ENCODE measurements at places on chromosomes 7 and 10.

DNA sequence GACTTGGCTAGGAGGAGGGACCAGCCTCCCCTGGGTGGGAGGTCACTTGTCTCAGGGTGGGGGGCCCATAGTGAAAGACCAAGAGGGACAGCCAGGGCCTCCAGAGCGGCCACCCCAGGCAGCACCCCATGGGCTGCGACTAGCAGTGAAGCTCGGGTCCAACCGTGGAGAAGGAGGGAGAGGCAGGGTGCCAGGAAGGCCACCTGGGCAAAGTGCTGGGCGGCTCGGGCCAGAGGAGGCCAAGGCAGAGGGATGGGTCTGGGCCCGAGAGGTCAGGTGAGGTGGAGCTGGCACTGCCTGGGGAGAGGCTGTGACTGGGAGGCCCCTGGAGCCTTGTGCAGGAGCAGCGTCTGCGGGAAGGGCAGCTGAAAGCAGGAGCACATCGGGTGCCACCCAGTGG lies 41.8 kb downstream of the CLRN3 start:
- DNase-seq, result no peak

DNA sequence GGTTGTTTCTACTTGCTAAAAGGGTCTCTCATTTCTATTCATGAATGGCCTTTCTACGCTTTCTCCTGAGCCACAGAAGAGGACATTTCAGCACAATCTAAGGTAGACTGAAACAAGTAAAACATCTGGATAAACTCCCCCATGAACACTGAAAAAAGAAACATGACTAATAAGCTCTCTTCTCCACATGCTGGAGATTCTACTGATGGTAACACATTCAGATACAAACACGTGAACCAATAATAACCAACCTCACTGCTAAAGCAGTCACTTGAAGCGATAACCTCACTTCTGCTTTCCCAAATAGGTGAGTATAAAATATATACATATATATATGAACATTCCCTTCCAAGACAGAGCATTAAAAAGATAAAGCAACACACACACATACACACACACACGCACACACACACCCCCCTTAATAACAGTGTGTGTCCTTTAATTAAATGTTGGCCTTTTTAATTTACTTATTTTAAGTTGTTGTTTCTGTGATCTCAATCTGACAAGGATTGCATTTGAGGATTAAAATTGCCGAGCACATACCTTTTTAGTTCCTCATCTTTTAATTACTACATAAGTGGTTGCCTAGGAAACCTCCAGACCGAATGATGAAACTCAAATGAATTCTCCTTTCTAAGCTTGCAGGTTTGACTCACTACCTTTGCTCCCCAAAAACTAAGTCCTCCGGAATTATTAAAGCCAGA lies 292.4 kb upstream of the KLF14 start:
- DNase-seq, result peak; percentile 77

- no peak for DNase-seq
These were observed 14.5 kb upstream of the ZNF282 start for GRCh38 chr7:149180722-149181449.

DNA sequence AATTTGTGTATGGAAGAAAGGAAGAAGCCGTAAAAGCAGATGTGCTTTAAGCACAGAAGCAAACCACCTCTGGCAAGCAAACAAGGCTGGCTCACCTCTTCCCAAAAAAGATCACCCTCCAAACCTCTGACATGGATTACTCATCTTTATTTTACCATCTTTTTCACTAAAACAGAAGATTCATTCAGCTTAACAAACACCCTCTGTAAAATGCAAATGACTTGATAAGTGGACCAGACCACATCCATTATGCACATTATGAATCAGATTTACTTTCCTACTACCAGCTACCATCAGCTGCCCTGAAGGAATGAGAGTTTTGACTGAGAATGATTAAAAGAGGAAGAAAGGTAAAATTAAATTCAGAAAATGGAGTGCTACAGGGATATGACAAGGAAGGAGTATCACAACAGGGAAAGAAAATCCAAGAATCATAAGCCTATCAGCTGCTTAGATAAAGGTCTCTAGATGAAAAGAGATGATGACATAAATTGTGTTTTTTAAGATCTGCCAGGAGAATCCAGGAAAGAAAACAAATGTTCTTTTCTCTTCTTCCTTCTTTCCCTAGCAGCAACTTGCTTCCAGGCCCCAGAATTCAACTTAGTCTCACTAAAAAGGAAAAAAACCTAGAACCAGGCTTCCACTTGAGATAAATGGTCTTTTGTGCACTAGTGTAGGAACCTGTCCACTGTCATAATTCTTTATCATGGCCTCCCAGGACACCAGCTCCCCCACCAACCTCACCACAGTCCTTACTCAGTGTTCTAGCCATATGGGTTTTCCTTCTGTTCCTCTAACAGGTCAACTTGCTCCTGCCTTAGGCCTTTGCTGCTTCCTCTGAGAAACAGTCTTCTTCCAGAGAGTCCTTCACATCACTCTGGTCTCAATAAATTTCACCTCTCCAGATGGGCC lies 47.4 kb downstream of the JAZF1 start:
- DNase-seq, result no peak

GRCh38 chr7:27172823-27173510 lies 1.2 kb downstream of the HOXA10 start:
- no peak for DNase-seq

DNA sequence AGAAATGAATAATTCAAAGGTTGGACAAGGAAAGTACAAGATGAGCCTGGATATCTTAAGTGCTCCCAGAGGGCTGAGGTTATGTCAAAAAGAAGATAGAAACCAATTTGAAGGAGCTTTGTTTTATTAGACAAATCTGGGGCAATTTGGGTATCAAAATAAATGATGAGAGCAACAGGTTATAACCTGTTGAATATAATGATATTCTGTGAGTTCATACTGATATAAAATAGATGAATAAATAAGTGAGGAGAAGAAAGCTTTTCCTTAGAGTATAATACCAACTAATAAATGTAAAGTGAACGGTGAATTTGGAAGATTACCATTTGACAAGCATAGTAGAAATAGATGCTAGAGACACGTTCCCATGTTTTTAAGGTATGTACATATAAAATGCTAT lies 544.2 kb upstream of the ANKRD30A start:
- DNase-seq, result no peak

- no peak for DNase-seq
These were observed 148.0 kb downstream of the SNX13 start for GRCh38 chr7:17792075-17792936.

DNA sequence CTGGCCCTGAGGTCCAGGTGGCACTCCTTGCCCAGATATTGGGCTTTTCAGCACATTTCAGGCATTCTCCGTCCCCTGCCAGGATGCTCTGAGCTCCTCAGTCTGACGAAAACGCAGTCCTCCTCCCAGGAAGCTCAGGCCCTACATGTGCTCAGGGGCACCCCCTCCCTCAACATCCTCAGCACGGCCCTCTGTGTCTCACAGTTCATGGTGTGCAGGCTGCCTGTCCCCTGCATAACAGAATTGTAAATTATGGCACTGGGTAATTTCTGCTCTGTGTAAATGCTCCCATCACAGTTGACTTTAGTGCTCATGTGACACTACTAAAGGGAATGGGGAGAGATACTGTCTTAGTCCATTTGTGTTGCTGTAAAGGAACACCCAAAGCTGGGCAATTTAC lies 563.8 kb downstream of the DNAJB6 start:
- DNase-seq, result no peak

DNA sequence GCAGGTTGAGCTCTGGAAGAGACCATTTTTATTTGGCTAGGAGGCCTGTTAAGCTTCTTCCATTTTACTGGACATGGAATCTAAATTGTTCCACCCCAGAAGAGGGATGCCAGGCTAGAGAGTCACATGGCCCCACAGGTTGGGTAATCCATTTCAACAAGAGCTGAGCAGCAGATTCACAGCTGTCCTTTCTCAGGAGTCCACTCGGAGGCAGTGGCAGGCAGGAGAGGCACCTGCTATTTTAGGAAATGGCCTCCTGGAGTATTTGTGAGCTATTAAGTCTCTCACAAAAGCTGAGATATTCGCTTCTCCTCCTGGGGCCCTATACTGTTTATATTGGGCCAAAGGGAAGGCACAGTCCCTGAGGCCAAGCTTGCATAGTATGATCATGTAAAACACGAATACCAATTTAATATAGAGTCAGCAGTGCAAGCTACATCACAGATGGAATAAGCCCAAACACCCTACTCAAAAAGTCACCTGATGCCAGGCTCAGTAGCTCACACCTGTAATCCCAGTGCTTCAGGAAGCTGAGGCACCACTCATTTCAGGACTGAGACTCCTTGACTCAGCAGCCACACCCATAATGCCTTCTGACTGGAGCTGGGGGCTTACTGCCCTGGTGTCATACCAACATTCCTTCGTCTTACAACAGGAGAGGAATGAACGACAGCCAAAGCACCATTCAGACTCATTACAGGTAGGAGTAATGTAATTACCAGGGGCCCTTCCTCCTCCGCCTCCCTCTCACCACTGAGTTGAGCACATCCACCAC lies 124.1 kb downstream of the LMBR1 start:
- DNase-seq, result no peak

- DNase-seq, result no peak
These were observed 2.8 kb downstream of the RBM17 start for GRCh38 chr10:6091630-6092029.

DNA sequence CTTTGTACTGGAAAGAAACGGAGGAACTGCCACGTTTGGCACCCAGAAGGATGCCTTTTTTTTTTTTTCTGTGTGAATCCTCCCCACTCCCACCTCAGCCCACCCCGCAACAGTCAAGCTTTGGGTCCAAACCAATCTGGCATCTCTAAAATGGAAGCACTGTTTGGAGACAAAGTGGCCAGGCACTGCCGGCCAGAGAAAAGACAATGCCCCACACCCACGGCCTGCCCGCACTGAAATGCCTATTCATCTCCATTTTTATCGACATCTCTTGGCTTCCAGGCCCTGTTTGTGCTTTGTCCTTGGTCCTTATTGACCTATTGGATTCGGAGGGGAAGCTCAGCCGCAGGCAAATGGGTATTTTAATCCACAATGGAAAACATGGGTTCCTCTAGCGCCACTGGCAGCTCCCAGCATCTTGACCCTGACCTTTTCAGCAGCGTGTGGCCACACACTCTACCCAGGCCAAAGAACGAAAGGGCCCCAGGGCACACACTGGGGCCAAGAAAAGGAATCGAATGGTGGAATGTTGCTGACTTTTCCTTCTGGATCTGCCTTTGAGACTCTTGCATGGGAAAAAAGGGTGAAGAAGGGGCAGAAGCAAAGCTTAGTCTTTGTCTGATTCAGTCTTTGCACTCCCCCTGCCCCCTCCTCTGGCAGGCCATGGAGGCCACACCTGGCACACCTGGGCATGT lies 162.6 kb upstream of the CDCA7L start:
- no peak for DNase-seq

- DNase-seq, result no peak
These were observed 23.7 kb downstream of the FIGNL1 start for GRCh38 chr7:50426280-50427045.

DNA sequence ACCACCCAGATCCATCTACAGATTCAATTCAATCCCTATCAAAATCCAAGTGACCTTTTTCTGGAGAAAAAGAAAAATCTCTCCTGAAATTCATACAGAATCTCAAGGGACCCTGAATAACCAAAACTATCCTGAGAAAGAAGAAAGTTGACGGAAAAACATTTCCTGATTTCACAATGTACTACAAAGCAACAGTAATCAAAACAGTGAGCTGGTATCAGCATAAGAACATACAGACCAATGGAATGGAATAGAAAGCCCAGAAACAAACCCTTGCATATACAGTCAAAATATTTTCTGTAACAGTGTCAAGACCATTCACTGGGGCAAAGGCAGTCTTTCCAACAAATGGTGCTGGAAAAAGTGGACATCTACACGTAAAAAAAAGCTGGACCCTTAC lies 89.9 kb downstream of the JMJD1C start:
- DNase-seq, result peak; percentile 43

DNA sequence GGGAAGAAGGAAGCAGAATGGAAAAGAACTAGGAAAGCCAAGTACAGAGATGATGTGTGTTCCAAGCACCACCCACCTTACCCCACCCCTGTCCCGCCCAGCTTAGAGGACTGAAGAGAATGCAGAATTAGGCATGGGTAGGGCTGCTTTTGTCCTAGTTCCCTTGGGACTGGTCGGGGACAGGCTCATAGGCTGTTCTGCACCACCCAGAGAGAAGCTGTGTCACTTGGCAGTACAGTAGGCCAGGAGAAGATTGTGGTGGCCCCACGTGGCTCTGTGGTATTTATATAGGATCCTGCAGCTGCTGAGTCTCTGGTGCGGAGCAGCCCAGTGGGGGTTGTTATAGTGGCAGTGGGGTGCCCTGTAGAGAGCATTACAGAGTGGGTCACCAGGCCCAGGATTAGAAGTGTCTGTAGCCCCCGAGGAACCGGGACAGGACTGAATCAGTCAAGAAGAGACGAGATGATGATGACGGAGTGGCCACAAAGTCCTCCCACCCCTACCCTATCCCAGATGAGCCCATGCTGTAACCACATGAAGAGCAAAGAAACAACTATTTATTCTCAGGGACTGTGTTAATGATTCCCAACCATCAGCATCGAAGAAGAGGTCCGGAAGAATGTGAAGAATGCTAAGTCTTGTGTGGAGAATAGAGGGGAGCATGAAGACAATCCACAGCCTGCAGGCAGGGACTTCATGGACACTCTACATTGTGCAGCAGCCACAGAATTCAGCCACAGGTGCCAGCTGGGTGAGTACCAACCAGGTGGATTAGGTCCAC lies 88.9 kb downstream of the C1GALT1 start:
- DNase-seq, result no peak

- DNase-seq, result no peak
These were observed 148.4 kb upstream of the LRGUK start for GRCh38 chr7:133978502-133979295.

DNA sequence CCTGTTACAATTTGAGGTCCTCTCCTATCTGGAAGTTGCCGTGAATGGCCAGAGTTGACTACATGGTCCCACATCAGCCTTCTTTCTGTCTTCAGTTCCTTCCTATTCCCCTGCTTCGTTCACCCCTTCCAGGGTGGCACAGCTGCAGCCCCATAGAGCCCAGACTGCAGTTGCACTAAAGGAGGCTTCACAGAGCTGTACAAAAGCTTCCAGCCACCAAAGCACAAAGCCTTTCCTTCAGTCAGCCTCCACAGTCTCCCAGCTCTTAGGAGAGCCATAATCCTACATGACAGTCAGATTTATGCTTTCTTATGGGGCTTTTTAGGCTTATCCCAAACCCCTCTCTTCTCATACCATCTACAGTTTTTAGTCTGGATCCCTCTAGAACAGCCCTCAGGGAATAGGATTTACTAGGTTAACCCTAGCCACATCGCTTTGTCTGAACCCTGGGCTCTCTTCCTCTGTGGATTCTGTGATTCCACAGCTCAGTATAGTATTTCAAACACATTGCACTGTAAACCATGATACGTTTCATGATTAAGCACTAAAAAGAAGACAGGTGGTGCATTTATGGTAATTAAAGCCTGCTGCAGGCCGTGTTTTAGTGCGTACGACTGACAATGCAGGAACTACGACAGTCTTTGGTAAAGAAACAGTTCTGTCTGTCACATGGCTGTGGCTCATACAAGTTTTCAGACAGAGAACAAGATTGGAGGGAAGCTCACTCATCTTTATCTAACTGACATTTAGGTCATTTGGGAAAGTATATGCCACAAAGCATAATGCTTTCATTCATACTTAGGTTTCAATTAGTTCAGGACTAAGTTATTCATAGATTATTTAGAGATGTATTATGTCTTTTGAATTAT lies 208.3 kb upstream of the KMT2E start:
- no peak for DNase-seq

Measured in IMR-90 (cell line).